ENCODE measurements at places on chromosomes 7 and 10. TPM values are rescaled to one million over a fixed set of nuclear protein-coding genes. Genes with fewer than 3 reads are reported as not detected.

The FAM25C gene
- 2.0 TPM for total RNA-seq

The IDI2 gene
- total RNA-seq = not detected

The MMD2 gene
- not detected for total RNA-seq

The PNLIPRP2 gene
- not detected for total RNA-seq

The TPK1 gene
- total RNA-seq = 2.5 TPM

The PILRA gene
- total RNA-seq = 3.4 TPM

The HHEX gene
- total RNA-seq = 16.6 TPM

The RNF133 gene
- not detected for total RNA-seq

The NME8 gene
- total RNA-seq = not detected

The PGAM2 gene
- not detected for total RNA-seq

The ECD gene
- 28.1 TPM for total RNA-seq

The DDC gene
- total RNA-seq = 1.8 TPM

The PHKG1 gene
- total RNA-seq = 0.63 TPM

The SLC18A3 gene
- not detected for total RNA-seq

The SYCE1 gene
- total RNA-seq = not detected

The SH2D4B gene
- total RNA-seq = not detected

The CFTR gene
- total RNA-seq = not detected

The ATP5F1C gene
- total RNA-seq = 256 TPM

The ZNF853 gene
- total RNA-seq = 2.2 TPM

The PIK3CG gene
- not detected for total RNA-seq

The COL28A1 gene
- total RNA-seq = 0.91 TPM

The GPC2 gene
- 1.0 TPM for total RNA-seq

The GLRX3 gene
- 247 TPM for total RNA-seq

The TDRD1 gene
- not detected for total RNA-seq

The SPDYE5 gene
- total RNA-seq = not detected

The ATOH7 gene
- total RNA-seq = 0.19 TPM

The ST8SIA6 gene
- total RNA-seq = 0.13 TPM

The DPP6 gene
- not detected for total RNA-seq

The ARHGEF5 gene
- 1.6 TPM for total RNA-seq

The NPTX2 gene
- total RNA-seq = not detected

The SUGCT gene
- total RNA-seq = 1.2 TPM

The FAM25A gene
- not detected for total RNA-seq

The VSTM4 gene
- total RNA-seq = 0.48 TPM

The CYP2E1 gene
- total RNA-seq = 0.19 TPM

The PCBD1 gene
- 210 TPM for total RNA-seq
